ENCODE measurements at places on chromosomes 4 and X. TPM values are rescaled to one million over a fixed set of nuclear protein-coding genes. Genes with fewer than 3 reads are reported as not detected.

SOX3 gene
- not detected for total RNA-seq

PDS5A gene
- 70.0 TPM for total RNA-seq

PALLD gene
- total RNA-seq = 115 TPM

CENPVL1 gene
- total RNA-seq = not detected

MEPE gene
- total RNA-seq = not detected

MFAP3L gene
- total RNA-seq = 1.9 TPM

GYPE gene
- total RNA-seq = 3.4 TPM

ADH7 gene
- total RNA-seq = not detected
